ENCODE measurements at places on chromosomes 5 and 9.

DNA sequence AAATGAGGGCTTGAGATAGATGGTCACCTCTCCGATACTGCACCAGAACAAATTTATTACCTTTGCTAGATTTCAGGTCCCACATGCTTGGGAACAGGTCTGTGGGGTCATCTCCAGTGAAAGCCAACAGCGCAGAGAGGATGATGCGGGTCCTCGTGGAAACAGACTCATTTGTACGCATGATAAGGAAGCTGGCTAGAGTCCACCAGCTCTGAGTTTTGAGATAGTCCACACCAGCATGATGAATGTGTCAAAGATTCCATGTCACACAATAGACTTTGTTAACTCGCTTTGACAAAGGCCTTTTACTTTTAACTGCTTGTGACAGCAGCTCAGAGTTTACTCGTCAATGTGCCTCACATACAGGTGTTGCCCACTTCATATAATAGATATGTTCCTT lies 105.4 kb upstream of the TBCA start:
- DNase-seq, result no peak

DNA sequence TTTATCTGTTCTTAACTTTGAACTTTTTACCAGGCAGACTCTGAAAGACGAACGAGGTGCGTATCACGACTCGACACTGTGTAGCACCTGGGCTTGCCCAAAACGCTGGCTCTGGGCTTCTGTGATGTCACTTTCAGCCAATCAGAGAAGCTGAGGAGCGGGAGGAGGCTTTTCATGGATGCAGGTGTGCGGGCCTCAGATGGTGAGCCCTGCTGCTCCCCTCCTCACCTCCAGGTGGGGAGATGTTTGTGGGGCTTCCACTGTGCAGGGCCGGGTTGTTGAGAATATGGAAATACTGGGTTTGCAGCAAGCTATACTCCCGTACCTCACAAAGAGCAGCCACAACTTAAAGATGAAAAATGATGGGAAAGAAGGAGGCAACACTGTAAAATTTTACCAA lies 246.3 kb downstream of the IRX2 start:
- no peak for DNase-seq

- no peak for DNase-seq
Observed at GRCh38 chr5:39131210-39132127, 57.3 kb upstream of the RICTOR start.

GRCh38 chr5:53601570-53601969 lies 41.1 kb downstream of the NDUFS4 start:
- DNase-seq, result no peak

DNA sequence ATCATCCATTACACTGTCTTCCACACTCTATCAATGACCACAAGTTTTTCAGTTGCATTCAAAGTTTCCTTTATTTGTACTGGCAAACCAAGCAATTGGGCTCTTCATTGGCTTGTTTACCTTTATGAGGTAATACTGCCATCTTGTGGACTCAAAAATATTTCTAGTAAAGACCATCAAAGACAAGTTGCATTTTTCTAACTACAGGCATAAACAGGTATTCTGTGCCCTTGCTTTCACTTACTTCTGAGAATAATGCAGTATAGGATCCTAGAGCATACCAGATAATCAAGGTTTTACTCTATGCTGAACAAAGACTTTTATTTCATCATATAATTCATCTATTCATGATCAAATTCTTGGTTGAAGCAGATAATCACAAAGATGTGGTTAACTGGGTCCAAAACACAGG lies 173.7 kb upstream of the POU5F2 start:
- DNase-seq, result peak; percentile 43
